EL (cell line): ENCODE measurements at places on chromosomes 13 and 19.

DNA sequence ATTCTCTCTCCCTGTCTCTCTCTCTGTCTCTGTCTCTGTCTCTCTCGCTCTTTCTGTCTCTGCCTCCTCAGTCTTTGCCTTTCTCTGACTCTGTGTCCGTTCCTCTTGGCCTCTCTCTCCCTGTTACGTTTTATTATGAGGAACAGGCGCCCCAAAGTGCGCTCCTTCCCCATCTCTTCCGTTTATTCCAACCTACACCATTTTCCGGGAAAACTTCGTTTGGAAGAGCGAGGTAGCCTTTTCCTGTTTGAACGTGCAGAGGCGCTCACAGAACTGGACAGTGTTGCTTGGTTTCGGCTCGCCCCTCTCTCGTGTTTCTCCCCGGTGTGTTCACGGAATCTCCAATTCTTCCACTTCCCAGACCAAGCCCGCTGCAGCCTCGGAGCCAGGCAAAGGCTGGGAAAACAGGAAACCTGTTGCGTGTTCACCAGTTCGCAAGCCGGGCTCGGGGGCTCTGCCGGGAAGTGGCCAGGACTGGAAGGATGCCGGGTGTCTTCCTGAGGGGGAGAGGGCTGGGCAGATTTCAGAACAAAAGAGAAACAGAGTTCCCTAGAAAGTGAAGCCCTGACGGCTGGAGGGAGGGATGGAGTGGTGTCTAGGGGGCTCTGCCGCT, 605 bp downstream of the TMEM255B start:
- peak; percentile 23 for DNase-seq

DNA sequence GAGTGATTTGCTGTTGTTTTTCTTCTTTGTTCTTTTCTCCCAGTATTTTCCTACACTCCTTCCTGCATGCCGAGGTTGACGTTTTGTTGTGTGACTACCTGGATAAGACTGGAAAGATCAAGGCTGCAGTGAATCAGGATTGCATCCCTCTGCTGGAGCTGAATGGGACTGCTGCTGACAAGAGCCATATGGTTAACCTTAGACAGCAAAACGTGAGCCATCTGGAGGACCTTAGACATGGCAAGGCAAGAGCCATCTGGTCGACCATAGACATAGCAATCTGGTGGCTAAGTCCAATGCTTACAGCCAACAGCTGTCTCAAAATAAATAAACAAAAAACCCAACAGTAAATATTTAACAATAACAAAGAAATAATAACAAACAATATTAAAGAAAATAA, 42.6 kb upstream of the ZNF91 start:
- no peak for DNase-seq

DNA sequence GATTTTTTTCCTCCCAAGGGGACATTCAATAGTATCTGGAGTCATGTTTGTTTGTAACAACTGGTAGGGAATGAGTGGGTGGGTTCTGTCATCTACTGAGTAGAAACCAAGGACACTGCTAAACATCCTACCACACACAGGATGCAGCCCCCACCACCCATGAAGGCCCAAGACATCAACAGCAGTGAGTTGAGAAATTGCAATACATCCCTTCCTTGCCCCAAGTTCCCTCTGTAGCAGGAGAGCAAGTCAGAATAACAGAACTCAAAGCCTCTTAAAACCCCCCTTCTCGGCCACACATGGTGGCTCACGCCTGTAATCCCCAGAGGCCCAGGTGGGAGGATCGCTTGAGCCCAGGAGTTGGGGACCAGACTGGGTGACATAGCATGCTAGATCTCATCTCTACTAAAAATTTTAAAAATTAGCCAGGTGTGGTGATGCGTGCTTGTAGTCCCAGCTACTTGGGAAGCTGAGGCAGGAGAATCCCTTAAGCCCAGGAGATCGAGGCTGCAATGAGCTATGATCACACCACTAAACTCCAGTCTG, 2.4 kb upstream of the CYP2F1 start:
- DNase-seq = no peak

- no peak for DNase-seq
Measured at GRCh38 chr19:3609779-3610719, 3.4 kb upstream of the TBXA2R start.

DNA sequence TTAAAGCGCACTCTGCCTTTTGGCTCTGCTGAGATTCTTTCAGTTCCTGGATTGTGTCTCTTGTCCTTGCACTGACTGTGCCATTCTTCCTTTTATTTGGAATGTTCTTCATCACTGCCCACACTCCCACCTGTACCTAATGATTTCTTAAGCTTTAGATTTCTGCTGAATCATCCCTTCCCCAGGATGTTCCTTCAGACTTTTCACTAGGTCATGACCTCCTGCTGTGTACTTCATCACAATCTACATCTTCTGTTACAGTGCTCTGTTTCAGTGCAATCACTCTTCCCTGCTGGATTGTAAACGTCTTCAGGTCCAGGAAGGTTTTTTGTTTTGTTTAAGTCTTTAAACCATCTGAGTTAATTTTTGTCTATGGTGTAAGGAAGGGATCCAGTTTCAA, 281.0 kb downstream of the ATP8A2 start:
- no peak for DNase-seq

GRCh38 chr13:25249001-25249543, 38.2 kb downstream of the MTMR6 start:
- DNase-seq = peak; percentile 23

DNA sequence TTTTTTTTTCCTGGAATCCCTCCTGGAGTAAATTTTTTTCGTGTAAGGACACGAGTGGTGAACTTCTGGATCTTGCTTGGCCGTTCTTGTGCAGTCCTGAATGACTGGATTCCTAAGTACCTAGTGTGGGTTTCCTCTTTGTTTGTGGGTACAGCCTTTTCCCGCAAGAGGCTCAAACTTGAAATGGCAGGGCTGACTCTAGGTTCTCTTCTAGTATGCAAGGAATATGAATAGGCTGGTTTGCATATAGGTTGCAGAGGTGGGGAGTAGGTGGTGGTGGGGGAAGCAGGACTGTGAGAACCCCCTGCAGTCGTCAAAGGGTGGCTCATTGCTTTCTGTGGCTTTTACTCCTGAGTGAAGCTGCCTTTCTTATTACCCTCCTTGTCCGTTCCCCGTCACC, 13.6 kb downstream of the UBAC2 start:
- no peak for DNase-seq

DNA sequence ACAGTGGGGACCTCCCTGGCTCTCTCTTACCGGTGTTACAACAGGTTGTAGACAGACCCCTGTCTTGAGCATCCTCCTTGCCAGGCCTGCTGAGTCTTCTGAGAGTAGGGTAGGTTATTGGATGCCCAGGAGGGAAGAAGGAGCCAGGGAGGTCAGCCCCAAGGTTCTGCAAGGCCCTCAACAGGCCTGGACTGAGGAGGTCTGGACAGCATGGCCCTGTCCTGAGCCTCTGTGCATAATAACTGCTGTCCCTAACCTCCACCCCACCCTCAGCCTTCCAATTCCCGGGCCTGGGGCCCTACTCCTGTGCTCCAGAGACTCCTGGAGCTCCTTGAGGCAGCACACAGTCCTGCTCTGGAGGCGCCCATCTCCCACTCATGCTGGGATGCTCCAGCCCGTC, 336 bp downstream of the CD22 start:
- no peak for DNase-seq

GRCh38 chr13:40333226-40333625, 333.2 kb downstream of the FOXO1 start:
- peak; percentile 10 for DNase-seq

GRCh38 chr13:50800091-50800739, 43.3 kb downstream of the DLEU7 start:
- no peak for DNase-seq

DNA sequence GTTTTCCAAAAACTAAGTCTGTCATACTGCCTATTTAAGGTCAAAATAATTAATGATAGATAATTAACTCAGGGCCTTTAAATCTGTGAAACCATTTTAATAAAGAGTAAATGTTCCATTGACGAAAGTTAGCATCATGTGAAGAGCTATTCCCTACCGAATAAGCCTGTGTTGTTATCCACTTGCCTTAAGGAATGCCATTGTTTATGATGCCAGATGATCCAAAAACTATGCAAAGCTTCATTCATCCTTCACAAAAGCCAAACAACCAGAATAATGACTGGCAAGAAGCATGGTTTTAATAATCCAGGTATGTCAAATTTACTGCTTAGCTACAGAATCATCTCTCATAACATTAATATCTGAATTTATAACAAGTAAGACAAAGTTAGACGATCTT, 6.5 kb upstream of the GPC6 start:
- no peak for DNase-seq
